ENCODE measurements at places on chromosomes 2 and 18.

DNA sequence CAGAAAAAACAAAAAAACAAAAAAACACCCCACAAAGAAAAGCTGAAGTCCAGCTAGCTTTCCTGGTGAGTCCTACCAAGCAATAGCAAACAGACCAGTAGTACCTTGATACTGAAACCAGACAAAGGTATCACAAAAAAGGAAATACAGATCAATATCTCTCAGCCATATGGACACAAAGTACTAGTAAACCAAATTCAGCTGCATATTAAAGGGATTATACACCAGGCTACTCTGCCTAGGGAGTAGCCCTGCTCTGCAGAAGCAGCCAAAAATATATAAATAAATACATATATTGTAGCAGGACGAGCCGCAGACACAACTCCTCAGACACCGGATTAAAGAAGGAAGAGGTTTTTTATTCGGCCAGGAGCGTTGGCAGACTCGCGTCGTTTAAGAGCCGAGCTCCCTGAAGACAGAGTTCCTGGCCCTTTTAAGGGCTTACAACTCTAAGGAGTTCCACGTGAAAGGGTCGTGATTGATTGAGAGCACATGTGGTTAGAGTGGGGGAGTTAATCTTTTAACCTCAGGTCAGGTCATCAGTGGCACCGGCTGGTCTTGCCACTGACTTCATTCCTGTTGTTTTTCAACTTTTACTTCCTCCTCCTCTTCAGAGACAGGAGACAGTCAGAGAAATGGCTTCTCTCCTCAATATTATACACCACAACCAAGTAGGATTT lies 38.4 kb upstream of the DTNB start:
- no peak for DNase-seq

GRCh38 chr2:176536439-176537133 lies 267.3 kb downstream of the MTX2 start:
- DNase-seq: no peak

- no peak for DNase-seq
Observed at GRCh38 chr2:229684942-229685562, 29.3 kb downstream of the DNER start.

GRCh38 chr2:37388074-37388473 lies 43.6 kb downstream of the QPCT start:
- no peak for DNase-seq

GRCh38 chr18:57819671-57820460 lies 16.8 kb upstream of the ATP8B1 start:
- no peak for DNase-seq

- DNase-seq: no peak
Observed at GRCh38 chr2:132255714-132256113, 94.0 kb upstream of the ANKRD30BL start.

DNA sequence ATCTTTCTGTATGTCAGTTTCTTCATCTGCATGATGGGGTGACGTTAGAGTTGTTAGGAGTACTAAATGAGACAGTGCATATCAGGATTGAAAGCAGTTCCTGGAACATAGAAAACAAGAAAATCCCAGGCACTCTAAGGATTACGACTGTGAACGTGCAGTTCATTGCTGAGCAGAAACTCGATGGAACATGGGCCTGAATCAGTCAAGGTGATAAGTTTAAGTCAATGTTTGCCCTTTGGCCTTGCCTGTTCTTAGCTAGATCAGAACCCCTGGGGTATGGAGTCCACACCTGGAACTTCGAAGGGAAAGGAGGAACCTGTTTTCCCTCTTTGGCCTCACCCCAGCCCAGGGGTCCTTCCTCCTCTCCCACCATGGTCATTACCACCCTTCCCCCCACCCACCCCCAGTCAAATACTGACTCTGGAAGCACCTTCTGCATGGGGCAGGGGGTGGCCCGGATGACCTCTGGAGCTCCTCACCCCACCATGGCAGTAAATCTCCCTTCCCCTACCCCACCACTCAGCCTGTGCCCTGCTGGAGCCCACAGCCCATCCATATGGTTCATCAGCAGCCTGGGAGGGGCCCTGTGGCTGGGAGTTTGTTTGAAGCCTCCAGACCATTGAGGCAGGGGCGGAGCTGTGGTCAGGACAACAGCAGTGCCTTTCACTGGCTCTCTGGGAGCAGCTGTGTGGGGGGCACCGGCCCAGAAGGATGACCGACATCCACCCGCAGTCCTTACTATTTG lies 164.1 kb downstream of the SMAD7 start:
- DNase-seq: no peak

DNA sequence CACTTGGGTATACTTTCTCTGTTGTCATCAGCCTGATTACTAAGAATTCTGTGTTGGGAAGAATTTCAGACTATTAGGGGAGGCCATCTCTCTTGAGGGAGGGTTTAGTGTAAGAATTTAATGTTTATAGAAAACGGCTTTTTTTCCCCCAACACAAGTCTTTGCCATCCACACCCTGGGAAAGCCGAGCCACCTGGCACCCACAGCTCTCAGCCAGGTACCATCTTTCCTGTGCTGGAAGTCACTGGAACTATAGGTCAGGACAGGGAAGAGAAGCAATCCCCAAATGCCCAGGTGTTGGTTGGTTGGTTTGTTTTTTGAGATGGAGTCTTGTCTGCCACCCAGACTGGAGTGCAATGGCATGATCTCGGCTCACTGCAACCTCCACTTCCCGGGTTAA lies 155.1 kb downstream of the SMAD7 start:
- DNase-seq: no peak

DNA sequence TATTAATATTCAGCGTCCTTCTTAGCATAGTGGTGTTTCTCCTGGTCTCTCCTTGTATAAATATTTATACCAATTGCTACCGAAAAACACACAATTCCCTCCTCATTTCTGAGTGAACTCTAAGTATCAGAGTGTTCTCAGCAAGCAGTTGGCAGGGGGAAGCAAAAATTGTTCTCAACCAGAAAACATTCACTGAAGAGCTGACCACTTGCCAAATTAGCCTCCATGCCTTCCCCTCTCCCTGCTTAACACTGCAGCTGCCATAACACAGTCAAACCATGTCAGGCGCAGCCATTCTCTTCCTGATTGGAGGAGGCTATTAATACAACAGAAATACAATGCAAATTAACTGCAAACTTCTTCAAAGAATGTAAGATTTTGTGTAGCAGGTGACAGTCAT lies 105.0 kb downstream of the COL6A3 start:
- DNase-seq: no peak

GRCh38 chr2:36461039-36461681 lies 105.6 kb downstream of the CRIM1 start:
- no peak for DNase-seq

DNA sequence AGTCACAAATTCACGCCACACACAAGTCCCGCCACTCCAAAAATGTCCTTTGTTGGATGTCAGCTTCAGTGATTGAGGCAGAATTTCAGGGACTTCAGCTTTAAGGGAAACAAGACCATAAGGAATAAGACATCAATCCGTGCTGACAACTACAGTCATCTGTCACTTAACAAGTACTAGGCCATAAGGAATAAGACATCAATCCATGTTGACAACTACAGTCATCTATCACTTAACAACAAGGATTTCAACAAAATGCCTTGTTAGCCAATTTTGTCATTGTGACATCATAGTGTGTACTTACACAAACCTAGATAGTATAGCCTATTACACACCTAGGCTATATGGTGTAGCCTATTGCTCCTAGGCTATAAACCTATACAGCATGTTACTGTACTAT lies 58.0 kb downstream of the ANTXR1 start:
- DNase-seq: no peak

GRCh38 chr2:57878866-57879210 lies 167.8 kb upstream of the VRK2 start:
- DNase-seq: no peak

- no peak for DNase-seq
Observed at GRCh38 chr2:95047629-95048510, 22.4 kb downstream of the MAL start.

GRCh38 chr2:8049176-8049575 lies 632.7 kb upstream of the ID2 start:
- DNase-seq: no peak

DNA sequence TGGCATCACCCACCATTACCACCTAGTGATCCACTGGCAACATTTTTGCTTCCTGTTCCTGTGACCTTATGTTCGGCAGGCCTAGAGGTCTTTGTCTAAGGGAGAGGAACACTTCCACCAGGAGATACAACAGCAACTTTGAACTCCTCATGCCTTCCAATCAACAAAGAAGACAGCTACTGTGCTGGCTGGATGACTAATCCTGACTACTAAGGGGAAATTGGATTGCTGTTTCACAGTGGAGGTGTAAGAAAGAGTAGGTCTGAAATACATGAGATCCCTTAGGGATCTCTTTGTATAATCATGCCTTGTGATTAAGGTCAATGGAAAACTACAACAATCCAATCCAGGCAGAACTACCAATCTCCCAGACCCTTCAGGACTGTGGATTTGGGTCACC lies 45.2 kb downstream of the EIF2AK3 start:
- DNase-seq: no peak

DNA sequence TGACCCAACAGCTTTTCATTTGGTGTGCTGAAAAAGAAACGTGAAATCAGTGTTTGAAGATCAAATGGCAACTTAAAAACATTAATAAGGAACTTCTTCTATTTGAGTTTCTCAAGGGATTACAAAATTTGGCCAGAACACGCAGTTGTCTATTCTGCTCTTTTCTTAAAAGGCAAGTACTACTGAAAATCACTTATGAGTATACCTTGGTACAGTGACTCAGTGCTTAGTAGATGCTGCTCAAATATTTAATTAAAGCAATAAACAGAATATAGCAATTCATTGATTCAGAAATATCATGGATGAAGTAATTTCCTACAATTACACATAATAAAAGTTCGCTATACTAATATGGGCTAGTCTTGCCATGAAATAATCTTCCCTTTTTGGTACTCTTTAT lies 38.2 kb upstream of the MCM6 start:
- no peak for DNase-seq

- no peak for DNase-seq
Observed at GRCh38 chr2:233831011-233831721, 23.2 kb downstream of the HJURP start.

DNA sequence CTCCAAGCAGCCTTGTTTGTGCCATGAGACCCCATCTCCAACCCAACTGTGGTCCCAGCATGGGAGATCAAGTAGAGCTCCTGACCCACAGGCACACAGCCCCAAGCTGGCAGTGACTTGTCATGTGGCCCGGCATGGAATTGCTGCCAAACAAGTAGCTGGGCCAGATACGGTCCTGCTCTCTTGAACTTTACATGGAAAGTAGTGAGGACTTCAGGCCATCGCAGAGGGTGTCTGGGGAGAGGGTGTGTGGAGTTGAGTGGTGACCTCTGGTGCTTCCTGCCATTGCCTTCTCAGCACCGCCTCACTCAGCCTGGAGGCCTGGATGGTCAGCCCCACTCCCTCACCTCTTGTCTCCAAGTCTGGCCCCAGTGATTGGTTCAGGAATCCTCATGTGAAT lies 10.9 kb upstream of the SLC4A3 start:
- DNase-seq: no peak

DNA sequence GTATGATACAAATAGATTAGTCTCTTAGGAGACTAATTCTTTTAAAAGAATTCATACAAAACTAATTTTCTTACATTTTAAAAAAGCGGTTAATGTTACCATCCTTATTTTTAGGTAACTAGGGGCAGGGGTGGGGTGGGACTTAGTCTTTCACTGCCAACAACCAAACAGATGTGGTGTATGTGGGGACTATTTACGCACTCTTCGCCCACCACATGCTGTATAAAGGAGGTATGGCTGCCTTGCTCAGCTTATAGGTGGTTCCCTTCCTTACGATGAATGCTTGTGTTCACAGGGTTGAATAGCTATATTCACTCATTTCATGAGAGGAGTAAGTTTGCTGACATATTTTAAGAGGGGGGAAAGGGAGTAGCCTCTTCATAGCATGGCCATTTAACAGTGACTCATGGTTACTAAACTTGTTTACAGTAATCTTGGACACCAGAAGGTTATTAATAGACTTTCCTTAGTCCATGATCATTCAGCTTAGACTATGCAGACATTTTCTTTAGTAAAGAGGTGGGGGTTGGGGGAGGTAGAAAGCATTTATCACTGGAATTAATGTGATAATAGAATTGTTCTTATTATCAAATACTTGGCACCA lies 61.8 kb downstream of the CAB39 start:
- DNase-seq: no peak

DNA sequence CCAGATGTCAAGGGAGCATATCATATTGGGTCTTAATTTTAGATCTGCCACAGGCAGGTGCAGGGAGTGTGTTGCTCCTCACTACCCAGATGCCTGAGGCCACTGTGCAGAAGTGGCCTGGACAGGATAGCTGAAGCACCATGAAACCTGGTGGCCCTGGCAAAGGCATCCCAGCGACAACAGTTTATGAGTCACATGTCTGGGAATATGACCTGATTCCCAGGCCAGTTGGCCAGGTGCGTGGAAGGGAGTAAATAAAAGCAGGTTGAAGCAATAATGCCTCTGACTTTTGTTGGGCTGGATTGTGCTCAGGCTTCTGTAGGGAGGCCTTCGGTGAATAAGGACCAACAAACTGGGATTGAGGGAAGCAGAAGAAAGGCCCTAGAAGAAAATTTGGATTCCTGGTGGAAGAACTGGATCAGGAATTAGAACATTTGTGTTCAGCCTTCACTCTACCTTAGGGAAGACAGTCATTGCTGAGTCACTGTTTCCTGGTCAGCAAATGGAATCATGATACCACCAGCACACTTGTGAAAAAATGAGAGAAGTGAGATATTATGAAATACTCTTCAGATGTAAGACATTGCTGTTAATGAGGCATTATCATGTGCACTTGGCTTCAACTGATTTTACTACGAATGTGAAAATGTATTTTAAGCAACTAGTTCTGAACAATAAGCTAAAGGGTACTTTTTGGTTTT lies 78.4 kb upstream of the ZNF516 start:
- no peak for DNase-seq

DNA sequence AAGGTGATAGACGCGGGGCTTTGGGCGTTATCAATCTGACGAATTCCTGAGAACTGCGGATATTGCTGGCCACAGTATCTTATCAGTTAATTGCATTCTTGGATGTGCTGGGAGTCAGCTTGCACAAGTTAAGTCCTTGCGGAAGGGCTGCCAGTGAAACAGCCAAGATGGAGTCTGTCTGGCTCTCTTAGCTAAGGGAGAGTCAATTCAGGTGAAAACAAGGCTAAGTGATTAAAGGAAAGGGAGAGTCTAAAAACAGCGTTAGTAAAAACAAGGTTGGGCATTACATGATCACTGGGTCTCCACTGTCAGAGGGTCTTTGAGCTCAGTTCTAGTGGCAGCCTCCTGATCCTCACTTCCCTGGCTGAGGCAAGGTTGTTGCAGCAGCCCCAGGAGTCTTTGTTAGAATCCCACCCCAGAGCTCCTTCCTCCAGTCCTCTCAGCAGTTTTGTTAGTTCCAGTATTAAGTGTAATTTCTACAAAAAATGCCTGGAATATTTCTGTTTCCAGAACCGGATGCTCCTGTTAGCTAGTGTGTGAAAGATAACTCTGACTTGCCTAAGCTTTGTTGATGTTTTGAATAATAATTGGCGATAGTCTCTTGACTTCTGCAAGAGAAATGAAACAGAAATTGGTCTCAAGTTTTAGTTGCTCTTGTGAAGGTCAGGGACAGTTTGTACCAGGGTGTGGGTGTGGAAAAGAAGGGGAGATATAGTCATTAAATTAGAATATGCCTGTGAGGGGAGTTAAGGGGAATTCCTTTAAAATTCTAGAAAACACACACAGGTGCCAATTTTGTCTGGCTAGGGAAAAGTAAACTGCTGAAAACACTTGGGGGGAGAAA lies 10.6 kb downstream of the CFLAR start:
- DNase-seq: no peak
